SK-N-SH (cell line): ENCODE measurements at places on chromosomes 2 and 18. TPM values are rescaled to one million over a fixed set of nuclear protein-coding genes. Genes with fewer than 3 reads are reported as not detected.

- DNase-seq = no peak
- H3K36me3 ChIP-seq = no peaks in the 10 kb centered on the region
- H3K27ac ChIP-seq = no peak overlapping the region
- no peak overlapping the region for H3K4me3 ChIP-seq
- H3K4me1 ChIP-seq = peaks cover 3% of the 10 kb centered on the region
- H3K27me3 ChIP-seq = no peaks in the 10 kb centered on the region
Measured at GRCh38 chr2:44758591-44758990, 182.9 kb upstream of the SIX3 start.

DNA sequence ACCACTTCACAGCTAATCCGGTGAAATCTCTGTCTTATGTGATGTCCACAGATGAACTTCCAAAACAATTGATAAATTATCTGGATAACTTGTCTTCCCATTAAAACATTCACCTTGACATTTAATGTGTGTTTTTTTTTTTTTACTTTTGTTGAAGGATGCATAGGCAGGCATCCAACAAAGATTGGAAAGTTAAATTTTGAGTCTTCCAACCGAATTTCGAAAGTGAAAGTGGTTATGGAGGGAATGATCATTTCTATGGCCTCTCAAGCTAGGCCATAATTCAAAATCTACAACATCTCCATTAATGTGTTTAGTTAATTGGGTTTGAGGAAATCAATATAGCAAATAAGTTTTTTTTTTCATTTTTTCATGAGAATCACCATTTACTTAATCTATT lies 1495.5 kb upstream of the ACVR2A start:
- no peak overlapping the region; the same call in 1 of the 2 replicates for H3K4me3 ChIP-seq
- H3K27ac ChIP-seq = no peak overlapping the region
- no peaks in the 10 kb centered on the region for H3K4me1 ChIP-seq
- H3K27me3 ChIP-seq = no peaks in the 10 kb centered on the region

- H3K4me1 ChIP-seq = no peaks in the 10 kb centered on the region
- no peak overlapping the region for H3K27ac ChIP-seq
- no peaks in the 10 kb centered on the region for H3K36me3 ChIP-seq
- H3K4me3 ChIP-seq = no peak overlapping the region
Measured at GRCh38 chr2:121253674-121254240, 31.2 kb downstream of the TFCP2L1 start.

The HOXD9 gene
- polyA plus RNA-seq = 3.6 and 4.8 TPM in 2 replicates

The PTGR3 gene
- polyA plus RNA-seq = 20.7 and 27.1 TPM in 2 replicates
